Caco-2 (cell line): ENCODE measurements at places on chromosomes 1 and 21. TPM values are rescaled to one million over a fixed set of nuclear protein-coding genes. Genes with fewer than 3 reads are reported as not detected.

SYPL2 gene
- total RNA-seq = 0.32 and 0.45 TPM in 2 replicates

MIA3 gene
- 53.4 and 56.0 TPM in 2 replicates for total RNA-seq

LYPD8 gene
- total RNA-seq = not detected in 2 replicates

KCNE2 gene
- not detected in 2 replicates for total RNA-seq

RPS6KC1 gene
- total RNA-seq = 16.4 and 18.8 TPM in 2 replicates

CSDE1 gene
- 380 and 403 TPM in 2 replicates for total RNA-seq

DCLRE1B gene
- 6.0 and 6.9 TPM in 2 replicates for total RNA-seq

KRTAP10-4 gene
- total RNA-seq = not detected in 2 replicates

KCNK2 gene
- total RNA-seq = 0.18 and 0.49 TPM in 2 replicates

RAP1A gene
- total RNA-seq = 60.1 and 64.1 TPM in 2 replicates

PSMG1 gene
- total RNA-seq = 86.2 and 95.3 TPM in 2 replicates

GRCh38 chr21:36061445-36061844 lies 1.1 kb upstream of the SETD4 start:
- no peak overlapping the region for H3K4me3 ChIP-seq
- H3K4me1 ChIP-seq = peaks cover 19% of the 10 kb centered on the region; the same call in 1 of the 2 replicates
- H3K36me3 ChIP-seq = peaks cover 1% of the 10 kb centered on the region

GRCh38 chr1:44114098-44114497 lies 4.5 kb upstream of the KLF17 start:
- no peaks in the 10 kb centered on the region for H3K27me3 ChIP-seq
- no peak overlapping the region for H3K27ac ChIP-seq
- H3K36me3 ChIP-seq = no peaks in the 10 kb centered on the region
- H3K4me3 ChIP-seq = no peak overlapping the region
- DNase-seq = no peak

DNA sequence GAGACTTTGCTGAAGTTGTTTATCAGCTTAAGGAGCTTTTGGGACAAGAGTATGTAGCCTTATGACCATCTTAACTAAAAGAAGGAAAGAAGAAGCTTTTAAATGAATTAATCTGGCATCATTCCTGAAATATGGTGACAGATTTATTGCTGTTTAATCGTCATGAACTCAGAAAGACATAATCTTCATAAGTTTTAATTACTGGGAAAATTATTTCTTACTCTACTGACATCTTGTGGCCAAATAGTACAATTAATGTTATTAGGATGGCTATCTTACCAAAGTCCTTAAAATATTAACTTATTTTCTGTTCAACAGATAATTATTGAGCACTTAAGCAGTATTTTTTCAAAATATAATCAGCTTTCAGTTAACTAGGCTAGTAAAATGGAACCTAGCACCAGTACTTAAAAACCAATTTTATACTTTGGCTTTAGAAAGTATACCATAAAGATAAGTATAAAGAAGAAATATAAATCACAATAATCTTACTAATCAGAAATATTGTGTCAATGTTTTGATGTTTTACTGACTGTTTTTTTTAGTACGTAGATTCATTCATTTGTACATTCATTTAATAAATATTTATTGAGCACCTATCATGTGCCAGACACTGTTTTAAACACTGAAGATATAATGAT lies 34.7 kb upstream of the GPR25 start:
- DNase-seq = no peak
- H3K27ac ChIP-seq = no peak overlapping the region
- H3K27me3 ChIP-seq = no peaks in the 10 kb centered on the region

GRCh38 chr1:37038227-37039093 lies 4.1 kb upstream of the GRIK3 start:
- H3K4me1 ChIP-seq = no peaks in the 10 kb centered on the region
- H3K4me3 ChIP-seq = no peak overlapping the region
- no peak overlapping the region for H3K27ac ChIP-seq
- peak; percentile 13 for DNase-seq
- H3K27me3 ChIP-seq = no peaks in the 10 kb centered on the region; the same call in 1 of the 2 replicates

DNA sequence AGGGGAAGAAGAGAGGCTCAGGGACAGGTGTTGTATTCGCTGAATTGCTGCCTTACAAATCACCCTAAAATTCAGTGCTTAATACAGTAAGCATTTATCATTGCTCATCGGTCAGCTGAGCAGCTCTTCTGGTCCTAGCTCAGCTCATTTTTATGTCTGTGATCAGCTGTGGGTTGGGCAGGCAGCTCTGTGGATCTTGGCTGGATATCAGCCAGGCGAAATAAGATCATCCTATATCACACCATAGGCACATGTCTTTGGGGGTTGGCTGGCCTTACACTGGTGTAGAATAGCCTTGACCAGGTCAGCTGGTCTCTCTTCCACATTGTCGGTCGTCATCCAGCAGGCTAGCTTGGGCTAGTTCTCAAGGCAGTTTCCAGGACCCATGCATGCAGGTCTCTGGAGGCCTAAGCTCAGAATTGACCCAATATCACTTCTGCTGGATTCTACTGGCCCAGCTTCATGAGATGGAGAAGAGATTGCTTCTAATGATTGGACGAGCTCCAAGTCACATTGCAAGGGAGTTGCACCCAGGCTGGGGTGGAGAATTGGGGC lies 448.6 kb downstream of the KIF26B start:
- no peak overlapping the region for H3K4me3 ChIP-seq
- 0 out of 2 replicates have a peak, but pooled peaks cover 5% of the 10 kb centered on the region for H3K4me1 ChIP-seq
- H3K27me3 ChIP-seq = no peaks in the 10 kb centered on the region

DNA sequence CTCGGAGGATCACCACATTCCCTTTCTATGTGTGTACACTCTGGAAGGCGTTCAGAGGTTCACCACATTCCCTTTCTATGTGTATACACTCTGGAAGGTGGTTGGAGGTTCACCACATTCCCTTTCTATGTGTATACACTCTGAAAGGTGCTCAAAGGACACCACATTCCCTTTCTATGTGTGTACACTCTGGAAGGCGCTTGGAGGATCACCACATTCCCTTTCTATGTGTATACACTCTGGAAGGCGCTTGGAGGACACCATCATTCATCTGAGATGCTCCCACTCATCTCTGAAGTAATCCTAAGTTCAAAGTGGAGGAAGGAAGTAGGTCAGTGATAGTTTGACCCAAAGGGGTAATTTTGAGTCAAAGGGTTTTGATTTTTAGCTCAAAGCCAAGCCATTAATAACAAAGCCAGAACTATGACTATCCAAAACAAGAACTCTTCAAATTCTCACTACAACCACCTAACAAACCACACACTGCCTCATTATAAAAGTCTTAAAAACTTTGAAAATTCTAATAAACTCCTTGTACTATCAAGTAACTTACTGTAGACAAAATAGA lies 32.9 kb downstream of the NRIP1 start:
- H3K27ac ChIP-seq = no peak overlapping the region
- no peak for DNase-seq
- 0 out of 2 replicates have a peak, but pooled peaks cover under 1% of the 10 kb centered on the region for H3K4me1 ChIP-seq
- no peaks in the 10 kb centered on the region for H3K36me3 ChIP-seq
- no peaks in the 10 kb centered on the region for H3K27me3 ChIP-seq

GRCh38 chr1:159007726-159008125 lies 2.0 kb upstream of the IFI16 start:
- no peaks in the 10 kb centered on the region for H3K36me3 ChIP-seq
- no peak for DNase-seq

- no peak overlapping the region for H3K4me3 ChIP-seq
- H3K27ac ChIP-seq = peak overlapping the region; percentile 6
- peak; percentile 69 for DNase-seq
These were observed 11.8 kb upstream of the RAB3B start for GRCh38 chr1:52002038-52002917.

GRCh38 chr1:205537386-205538018 lies 33.0 kb downstream of the CDK18 start:
- no peaks in the 10 kb centered on the region; the same call in 1 of the 2 replicates for H3K27me3 ChIP-seq
- H3K27ac ChIP-seq = no peak overlapping the region
- H3K4me1 ChIP-seq = no peaks in the 10 kb centered on the region
- no peak for DNase-seq
- no peaks in the 10 kb centered on the region for H3K36me3 ChIP-seq
- no peak overlapping the region for H3K4me3 ChIP-seq

DNA sequence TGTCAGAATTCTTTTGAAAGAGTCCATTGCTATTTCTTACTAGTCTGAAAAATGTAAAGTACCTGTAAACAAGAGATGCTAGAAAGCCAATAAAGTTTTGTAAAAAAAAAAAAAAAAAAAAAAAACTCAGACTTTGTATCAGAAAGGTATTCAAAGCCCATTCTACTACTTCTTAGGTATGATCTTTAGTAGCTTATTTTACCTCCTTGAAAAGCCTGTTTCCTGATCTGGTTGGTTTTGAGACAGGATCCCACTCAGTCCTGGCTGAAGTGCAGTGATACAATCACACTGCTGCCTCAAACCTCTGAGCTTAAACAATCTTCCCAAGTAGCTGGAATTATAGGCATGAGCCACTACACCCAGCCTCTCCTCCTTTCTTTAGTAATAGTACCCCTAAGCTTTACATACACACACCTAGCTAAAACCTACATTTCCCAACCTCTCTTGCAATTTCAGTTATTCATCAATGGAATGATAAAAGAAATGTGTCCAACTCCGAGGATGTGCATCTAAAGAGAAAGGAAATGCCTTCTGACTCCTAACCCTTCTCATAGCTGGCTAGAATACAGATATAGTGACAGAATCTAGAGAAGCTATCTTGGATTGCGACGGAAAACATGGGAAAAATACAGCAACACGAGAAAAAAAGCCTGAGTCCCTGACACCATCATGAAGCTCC lies 30.6 kb downstream of the EPS15 start:
- H3K4me3 ChIP-seq = no peak overlapping the region
- no peak for DNase-seq
- H3K27me3 ChIP-seq = no peaks in the 10 kb centered on the region
- H3K27ac ChIP-seq = no peak overlapping the region

GRCh38 chr1:184483101-184483683 lies 96.4 kb downstream of the C1orf21 start:
- H3K36me3 ChIP-seq = no peaks in the 10 kb centered on the region
- H3K27me3 ChIP-seq = no peaks in the 10 kb centered on the region
- no peak overlapping the region for H3K27ac ChIP-seq

- H3K36me3 ChIP-seq = no peaks in the 10 kb centered on the region
- H3K4me3 ChIP-seq = no peak overlapping the region
- H3K27ac ChIP-seq = no peak overlapping the region
- H3K4me1 ChIP-seq = no peaks in the 10 kb centered on the region
- H3K27me3 ChIP-seq = no peaks in the 10 kb centered on the region
These were observed 30.4 kb downstream of the WNT9A start for GRCh38 chr1:227917081-227917950.

GRCh38 chr1:204870160-204870912 lies at the start of gene NFASC:
Gene NFASC, plus strand, starts transcription at chr1:204870862. Its CDS starts 73,454 bp downstream, at chr1:204944316.
- H3K36me3 ChIP-seq = no peaks in the 10 kb centered on the region
- H3K4me1 ChIP-seq = no peaks in the 10 kb centered on the region
- no peaks in the 10 kb centered on the region for H3K27me3 ChIP-seq
- H3K4me3 ChIP-seq = no peak within 1 kb of the TSS
- no peak within 1 kb of the TSS for H3K27ac ChIP-seq
- DNase-seq = no peak

- H3K4me3 ChIP-seq = no peak overlapping the region
- peaks cover 6% of the 10 kb centered on the region; the same call in 1 of the 2 replicates for H3K4me1 ChIP-seq
- no peaks in the 10 kb centered on the region for H3K27me3 ChIP-seq
- no peak overlapping the region for H3K27ac ChIP-seq
- DNase-seq = no peak
- H3K36me3 ChIP-seq = no peaks in the 10 kb centered on the region
These were observed 2.1 kb downstream of the ADAMTS4 start for GRCh38 chr1:161196521-161197451.

DNA sequence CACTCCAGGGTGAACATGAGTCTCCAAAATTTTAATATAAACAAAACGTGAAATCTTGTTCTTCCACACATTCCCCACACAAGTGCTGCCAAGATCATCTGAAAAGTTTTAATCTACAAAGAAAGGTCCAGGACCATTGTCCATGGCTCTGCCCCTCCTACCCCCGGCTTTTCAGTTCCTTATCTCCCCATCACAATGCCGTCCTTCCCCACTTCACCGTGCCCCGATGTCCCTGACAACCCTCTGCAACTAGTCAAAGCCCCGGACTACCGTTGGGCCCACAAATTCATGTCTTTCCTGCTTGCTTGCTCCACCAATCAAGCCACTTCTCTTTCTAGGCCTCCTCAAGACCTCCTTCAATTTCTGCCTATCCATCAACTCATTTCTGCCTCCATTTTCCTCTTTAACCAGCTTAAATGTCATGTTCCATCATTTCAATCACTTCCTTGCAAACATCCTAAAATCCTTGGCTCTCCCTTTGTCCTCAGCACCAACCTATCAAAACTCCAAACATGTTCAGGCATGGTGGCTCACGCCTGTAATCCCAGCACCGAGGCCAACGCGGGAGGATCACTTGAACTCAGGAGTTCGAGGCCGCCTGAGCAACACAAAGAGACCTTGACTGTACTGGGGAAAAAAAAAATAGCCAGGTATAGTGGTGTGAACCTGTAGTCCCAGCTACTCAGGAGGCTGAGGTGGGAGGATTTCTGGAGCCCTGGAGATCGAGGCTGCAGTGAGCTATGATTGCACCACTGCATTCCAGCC lies 14.0 kb upstream of the BMP8B start:
- no peaks in the 10 kb centered on the region for H3K36me3 ChIP-seq
